ENCODE measurements at places on chromosomes 3 and 15.

- peak; percentile 94 for DNase-seq
Measured at GRCh38 chr15:34038023-34038870, 757 bp downstream of the AVEN start.

DNA sequence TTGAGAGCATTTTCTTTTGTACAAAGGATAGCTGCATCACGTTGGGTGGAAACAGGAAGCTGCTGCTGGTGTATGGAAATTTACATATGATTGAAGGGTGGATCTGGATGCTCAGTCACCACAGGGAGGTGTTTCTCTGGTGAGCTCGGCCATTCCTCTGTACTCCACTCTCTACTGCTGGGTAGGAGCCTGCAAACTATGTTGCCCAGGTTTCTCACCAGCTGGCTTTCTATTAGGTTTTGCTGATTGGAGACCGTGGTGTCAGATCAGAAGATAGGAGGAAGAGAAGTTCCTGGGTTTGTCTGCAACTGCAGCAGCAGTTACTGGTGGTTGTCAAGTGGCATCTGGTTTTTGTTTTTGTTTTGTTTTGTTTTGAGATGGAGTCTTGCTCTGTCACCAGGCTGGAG is 61.7 kb downstream of the TAMM41 start:
- DNase-seq: no peak

GRCh38 chr3:146115619-146116018 is 45.4 kb downstream of the PLOD2 start:
- no peak for DNase-seq

- DNase-seq: peak; percentile 32
Measured at GRCh38 chr15:57223345-57223744, 153.0 kb upstream of the CGNL1 start.

GRCh38 chr15:101456057-101456739 is 33.3 kb downstream of the PCSK6 start:
- no peak for DNase-seq

GRCh38 chr3:14488286-14489041 is 51.7 kb downstream of the GRIP2 start:
- DNase-seq: no peak

GRCh38 chr3:12709334-12709733 is 45.4 kb upstream of the RAF1 start:
- no peak for DNase-seq

DNA sequence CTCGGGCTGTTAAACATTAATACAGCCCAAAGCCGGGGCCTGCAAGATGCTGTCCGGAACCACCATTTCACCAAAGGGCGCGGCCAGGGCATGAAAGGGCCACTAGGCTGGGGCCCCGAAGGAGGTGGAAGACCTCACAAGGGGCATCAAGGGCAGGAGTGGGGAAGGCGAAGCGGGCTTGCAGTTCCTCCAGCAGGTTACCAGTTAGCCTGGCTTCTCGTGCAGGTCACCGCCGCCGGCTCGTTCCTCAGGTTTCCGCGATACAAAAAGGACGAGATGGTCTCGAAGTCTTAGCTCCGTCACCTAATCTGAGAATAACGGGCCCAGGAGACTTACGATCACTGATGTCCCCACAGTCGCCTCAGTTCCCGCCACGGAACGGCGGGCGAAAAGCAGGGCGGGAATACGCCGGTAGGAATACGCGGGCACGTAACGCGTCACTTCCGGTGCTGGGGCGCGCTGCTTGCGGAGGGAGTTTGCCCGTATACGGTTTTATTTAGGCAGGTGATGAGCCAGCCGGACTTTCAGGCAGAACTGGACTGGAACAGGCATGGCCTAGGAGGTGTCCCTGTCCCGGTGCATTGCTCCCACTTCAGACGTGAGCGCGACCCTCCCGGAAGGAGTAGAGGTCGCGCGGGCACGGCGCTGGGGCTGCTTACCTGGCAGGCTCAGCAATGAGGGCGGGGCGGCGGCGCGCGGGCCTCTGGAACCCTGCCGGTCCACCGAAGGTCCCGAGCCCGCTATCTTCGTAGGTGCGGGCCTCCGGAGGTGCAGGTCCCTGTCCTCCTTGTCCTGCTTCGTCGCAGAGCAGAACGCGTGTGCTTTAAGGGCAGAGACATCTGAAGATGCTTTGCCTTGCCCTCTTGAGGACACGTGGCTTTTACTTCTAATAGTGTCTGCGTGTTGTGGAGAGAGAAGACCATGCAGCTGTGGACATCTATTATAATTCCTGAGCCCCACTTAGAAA is at the start of gene RFC4:
TSS of gene RFC4 (minus strand) at position 394 of the 967 bp plus-strand sequence. CDS start 1,769 bp downstream, outside the sequence.
- peak; percentile 95 for DNase-seq

DNA sequence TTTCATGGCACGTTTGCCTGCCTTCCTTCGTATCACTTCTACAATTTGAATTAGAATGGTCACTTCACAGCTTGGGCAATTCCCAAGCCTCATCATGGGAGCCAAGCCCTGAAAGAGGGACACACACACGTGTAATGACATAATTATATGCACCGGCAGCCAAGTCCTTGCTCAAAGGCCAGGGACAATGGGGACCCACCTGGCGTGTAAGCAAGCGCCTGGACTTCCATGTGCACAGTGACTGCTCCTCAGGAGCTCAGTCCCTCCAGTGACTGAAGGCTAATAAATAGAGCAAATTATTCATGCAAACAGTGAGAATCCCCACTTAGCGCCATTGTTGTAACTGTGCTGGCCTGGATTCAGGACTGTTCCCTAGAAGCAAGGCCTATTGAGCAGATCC is 115.1 kb downstream of the DNAJB8 start:
- no peak for DNase-seq

GRCh38 chr3:4822568-4822967 is 156.7 kb upstream of the BHLHE40 start:
- no peak for DNase-seq

DNA sequence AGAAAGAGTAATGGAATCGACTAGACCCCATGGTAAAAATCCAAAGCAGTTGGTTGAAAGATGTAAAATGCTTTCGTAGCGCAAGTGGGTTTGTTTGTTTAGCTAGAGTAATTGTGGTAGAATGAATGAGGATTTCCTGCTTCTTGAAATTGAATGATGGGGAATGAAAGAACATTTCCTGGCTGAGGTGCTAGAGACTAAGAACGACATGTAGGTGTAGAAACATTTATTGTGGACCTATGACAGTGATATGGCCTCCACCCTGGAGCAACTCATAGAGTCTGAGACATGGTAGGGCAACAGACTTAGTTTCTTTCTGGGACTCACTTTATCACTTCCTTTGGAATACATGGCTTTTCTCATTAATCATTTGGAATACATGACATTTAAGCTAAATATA is 467.6 kb upstream of the CFAP20DC start:
- DNase-seq: no peak

DNA sequence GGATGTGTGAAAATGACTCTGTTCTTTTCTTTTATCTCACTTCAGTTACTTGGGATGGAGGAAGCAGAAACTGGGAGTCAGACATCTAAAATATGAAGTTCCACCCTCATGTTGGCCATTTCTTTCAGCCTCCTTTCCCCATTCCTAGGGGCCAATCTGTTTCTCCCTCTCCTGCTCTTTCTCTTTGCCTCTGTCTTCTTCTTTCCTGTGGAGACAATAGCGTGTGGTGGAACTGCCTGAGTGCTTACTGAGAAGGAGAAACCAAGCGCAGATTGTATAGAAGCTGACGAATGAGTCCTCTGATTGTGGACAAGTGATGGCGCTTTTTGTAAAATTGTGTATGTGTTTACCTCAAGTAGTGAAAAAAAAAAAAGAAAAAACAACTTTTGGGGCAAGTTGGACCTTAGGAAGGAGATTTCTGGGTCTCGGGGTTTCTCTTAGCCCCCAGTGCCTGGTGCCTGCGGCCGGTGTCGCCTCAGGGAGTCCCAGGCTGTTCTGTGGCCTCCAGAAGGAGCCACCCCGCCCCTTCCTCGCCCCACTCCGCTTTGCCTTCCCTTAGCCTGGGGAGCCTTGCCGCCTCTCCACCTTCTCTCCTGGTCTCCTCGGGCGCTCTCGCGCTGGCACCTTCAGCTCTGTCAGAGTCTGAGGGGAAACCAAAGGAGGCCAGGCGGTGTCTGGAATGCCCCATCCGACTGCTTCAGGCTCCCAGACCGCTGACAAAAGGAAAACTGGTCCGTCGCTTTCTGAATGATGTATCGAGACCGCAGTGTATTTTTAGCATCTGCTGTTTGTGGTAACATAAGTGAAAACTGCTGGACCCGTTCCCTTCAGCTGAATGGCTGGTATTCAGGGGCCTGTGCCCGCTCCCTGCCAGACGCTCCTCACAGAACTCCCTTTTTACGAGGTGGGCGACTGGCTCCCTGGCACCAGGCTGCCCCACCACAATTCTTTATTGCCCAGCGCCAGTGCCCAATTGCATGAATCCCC is 30.1 kb downstream of the SCG5 start:
- peak; percentile 45 for DNase-seq

DNA sequence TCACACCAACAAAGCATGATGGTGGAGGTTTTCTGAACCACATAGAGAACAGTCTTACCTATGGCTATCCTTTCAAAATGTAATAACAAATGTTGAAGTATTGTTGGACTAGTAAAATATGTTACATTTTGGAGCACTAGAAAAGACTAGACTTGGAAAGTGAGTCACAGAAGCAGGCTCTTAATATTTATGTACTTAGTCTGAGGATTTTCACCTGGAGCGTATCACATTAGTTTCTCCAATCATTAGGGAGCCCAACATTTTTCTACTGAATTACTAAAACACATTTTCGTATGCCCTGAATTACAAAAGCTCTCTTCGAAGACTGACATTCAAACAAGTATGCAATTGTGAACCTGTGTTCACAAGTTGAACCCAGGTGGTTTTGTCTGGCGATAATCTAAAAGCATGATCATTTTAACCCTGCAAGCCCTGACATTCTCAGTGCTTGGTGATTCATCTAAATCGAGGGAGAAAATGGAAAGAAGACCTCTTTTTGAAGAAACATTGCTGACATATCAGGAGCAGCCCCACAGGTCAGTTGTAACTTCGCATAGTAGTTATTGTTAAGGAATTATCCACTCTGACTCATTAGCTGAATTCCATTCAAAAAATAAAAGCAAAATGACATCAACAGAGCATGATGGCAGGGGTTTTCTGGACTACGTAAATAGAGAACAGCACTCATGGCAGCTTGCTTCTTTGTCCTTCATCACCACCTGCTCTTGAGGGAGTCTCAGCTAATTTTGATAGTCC is 679.8 kb upstream of the NECTIN3 start:
- DNase-seq: no peak

DNA sequence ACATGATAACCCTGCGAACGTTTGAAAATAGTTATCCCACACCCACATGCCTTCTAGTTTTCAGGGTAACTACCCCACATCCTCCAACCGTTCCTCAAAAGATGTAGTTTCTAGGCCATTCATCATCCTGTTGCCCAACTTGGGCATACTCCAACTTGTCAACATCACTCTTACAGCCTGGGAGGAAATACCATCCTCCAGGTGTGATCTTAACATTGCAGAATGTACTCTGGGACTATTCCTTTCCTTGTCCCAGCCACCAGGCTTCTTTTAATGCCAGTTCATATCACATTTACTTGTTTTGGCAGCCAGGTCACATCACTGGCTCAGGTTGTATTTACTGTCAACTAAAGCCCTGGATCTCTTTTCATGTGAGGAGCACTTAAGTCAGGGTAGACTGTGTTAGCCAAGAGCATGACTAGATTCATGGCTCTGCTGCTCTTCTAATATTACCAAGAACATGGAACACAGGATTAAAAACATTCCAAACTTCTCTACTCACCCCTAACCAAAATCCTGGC is 4.0 kb upstream of the DENND6A start:
- peak; percentile 9 for DNase-seq

DNA sequence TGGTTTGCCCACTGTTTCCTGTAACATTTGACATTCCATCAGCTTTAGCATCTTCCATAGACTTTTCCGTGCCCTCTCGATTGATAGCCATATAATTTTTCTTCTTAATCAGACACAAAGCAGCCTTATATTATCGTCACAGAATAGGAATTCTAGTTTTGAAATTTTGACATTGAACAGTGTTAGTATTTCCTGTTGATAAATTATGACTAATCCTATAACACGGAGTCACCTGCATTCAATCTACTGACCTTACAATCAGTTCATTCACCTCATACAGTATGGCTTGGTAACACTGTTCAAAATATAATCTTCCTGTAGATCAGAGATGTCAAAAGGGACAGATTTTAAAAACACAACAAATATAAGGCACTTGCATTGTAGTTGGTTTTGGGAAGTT is 423.7 kb downstream of the C3orf38 start:
- no peak for DNase-seq

DNA sequence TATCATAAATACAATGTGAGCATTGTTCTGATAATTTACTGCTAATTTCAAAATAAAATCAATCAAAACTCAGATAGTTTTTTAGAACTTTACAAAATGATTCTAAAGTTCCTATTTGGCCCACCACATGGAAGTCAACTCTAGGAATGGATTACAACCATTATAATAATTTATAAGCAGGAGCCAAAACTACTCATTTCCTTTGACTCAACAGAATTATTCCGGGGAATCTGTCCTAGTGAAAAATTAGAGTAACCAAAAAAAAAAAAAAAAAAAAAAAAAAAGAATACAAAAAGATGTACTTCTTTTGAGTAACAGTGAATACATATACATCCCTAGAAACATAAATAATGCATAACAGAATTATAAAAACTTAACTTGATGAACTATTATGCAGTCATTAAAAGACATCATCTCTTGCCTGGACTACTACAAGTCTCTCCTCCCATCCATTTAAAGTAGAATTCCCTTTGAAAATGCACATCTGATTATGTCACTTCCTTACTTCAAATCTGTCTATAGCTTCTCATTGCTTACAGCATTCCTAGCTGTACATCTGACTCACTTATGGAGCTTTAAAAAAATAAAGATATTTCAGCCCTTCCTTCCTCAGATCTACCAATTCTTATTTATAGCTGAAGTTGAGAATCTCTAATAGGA is 43.4 kb downstream of the HDGFL3 start:
- no peak for DNase-seq

DNA sequence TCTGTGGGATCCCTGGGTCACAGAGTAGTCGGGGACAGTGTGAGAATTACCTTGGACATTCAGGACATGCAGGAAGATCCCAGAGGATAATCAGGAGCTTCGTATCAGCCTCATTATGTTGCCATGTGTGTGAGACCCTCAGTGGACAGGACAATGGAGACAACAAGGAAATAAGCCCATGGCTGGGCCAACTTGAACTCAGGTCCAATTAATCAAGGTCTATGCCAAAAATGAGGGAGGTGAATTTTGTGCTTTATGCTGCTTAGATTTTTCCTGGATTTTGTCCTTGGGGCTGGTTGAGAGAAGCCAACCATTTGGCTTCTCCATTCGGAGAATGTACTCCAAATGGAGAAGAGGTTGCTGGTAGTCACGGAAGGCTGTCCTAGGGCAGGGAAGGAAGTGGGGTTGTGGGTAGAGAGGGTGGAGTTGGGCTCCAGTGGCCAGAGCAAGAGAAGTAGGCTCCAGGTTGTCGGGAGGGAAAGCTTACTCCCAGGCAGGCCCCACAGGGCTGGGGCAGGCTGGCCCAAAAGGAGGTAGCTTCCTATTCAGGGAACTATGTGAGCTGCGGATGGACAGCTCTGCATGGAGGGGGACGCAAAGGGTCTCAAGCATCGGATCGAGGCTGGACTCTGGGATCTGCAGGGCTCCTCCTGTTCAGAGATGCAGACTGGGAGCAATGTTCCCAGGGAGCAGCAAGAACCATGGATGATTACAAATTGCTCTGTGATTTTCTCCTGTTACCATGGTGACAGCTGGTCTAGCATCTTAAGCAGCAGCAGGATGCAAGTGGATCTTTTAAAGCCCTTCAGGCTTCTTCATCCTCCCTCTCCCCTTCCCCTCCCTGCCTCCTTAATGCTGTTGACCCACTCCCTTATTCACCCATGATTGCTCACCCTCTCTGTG is 91.1 kb downstream of the WNT7A start:
- peak; percentile 57 for DNase-seq
